ENCODE measurements at places on chromosomes 3 and 15.

GRCh38 chr3:16350597-16351318, 85.7 kb downstream of the OXNAD1 start:
- DNase-seq: no peak

DNA sequence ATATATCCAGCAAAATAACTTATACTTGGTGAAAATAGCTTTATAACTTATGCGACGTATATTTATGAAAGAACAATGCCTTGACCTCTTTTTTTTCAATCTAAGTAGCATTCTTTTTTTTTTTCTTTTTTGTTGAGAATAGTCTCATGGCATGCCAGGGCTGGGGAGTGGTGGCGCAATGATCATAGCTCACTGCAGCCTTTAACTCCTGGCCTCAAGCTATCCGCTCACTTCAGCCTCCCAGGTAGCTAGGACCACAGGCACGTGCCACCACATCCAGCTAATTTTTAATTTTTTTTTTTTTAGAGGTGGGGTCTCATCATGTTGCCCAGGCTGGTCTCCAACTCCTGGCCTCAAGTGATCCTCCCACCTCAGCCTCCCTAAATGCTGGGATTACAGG, 43.5 kb downstream of the RAB8B start:
- no peak for DNase-seq

- no peak for DNase-seq
Measured at GRCh38 chr3:148042663-148043445, 633.7 kb downstream of the ZIC1 start.

- no peak for DNase-seq
Measured at GRCh38 chr3:148331081-148331846, 366.4 kb upstream of the AGTR1 start.

DNA sequence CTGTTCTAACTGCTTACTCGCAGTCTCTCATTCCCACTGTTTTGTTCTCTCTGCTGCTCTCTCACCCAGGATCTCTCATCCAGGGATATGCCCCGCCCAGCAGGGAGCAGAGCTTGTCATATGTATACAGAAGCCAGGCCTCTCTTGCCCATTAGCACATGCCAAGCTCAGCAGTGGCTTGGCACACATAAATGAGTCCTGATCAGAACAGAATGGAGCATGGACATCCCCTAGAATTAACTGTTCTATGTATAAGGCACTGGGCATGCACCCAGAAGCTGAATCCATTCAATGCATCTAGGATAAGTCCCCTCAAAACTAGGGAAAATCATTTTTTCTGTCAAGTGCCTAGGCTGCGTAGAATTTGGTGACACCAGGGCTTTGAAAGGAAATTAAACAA, 61.6 kb downstream of the IGSF11 start:
- DNase-seq: no peak

DNA sequence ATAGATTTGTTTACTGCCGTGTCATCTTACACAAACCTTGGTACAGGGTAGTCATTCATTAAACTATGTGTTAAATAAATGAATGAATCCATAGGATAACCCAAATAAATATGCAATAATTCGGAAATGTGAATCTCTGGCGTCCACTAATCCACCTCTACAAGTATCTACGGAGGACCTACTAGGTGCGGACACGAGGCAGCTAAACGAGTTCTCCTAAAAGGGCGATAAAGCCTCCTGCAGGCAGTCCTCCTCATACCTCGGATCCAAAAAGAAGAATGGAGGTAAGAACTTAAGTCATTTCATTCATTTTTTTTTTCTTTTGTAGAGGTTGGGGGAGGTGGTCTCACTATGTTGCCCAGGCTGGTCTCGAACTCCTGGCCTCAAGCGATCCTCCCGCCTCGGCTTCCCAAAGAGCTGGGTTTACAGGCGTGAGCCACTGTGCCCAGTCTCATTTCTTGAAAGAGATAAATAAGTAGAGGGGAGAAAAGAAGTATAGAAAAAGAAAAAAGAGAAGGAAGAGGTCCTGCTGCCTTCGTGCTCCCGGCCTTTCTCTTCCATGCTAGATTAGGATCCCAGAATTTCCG, 706 bp upstream of the RPL35A start:
- no peak for DNase-seq

DNA sequence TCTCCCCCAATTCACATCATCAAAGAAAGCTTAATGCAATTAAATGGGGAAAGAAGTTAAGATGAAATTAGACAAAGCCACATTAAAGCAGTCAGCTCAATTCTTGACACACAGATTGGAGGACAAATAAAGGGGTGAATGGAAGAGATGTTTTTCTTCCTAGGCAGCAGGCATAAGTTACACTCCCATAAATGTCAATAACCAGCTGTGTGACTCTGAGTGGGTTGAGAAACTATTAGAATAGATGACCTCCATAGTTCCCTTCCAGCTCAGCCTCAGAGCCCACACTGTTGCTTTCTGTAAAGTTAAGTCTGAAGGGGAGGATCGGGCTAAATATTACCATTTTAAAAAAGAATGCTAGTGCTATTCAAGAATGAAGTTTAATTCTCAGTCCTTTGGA, 71.0 kb downstream of the THBS1 start:
- no peak for DNase-seq

GRCh38 chr3:58577269-58577821, at the start of gene FAM107A:
Gene FAM107A (minus strand): TSS chr3:58577391. CDS start chr3:58569860, 7,531 bp downstream.
- DNase-seq: no peak

GRCh38 chr15:62083194-62084154, 16.7 kb downstream of the C2CD4A start:
- DNase-seq: no peak

GRCh38 chr3:64220161-64220914, 4.9 kb downstream of the PRICKLE2 start:
- no peak for DNase-seq

DNA sequence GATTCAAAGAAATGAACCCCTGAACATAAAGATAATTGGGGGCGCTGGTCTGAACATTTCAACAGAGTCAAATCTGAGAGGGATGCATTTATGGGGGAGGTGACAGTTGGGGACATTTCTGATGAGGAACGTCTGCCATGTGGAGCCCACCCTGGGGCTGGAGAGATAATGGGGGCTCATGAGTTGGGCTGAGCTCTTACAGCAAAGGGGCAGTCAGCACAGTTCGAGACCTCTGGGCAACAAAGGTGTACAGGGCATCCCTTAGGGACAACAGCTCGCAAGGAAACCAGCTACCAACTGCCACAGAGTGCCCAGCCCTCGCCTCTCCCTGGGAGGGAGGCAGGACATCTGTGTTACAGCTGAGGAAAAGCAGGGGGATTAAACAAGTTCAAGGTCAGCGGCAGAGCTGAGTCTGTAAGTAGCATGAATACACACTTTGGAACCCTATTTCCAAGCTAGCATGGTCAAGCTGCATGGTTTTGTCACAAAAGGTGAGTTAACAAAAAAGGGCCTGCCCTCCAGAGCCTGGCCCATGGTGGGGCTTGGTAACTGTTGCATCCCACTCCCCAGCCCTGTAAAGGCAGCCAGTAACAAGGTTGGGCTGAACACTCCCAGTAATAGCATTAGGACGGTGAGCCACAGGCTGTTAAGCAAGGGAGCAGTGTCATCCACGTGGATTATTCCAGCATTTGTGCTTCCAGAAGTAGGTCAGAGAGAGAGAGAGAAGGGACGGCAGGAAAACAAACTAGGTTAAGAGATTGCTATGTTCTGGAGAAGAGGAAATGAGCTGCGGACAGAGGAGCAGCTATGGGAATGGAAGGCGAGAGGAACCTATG, 4.3 kb downstream of the GNB5 start:
- DNase-seq: no peak

GRCh38 chr3:159239059-159239458, 437.2 kb downstream of the MFSD1 start:
- DNase-seq: no peak

DNA sequence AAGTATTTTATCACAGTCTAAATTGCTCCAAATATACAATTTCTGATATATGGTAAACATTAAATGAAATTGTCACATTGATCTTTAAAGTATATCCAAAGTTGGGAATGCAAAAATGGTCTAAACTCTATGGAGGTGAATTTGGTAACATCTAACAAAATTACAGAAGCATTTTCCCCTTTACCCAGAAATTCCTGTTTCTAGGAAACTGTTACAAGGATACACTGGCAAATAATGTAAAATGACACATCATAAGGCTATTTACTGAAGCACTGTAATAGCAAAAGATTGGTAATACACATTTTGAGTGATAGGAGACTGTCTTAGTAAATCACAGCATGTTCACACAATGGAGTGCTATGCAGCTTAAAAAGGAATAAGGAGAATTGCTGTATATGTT, 50.0 kb upstream of the SLCO2A1 start:
- no peak for DNase-seq

- peak; percentile 69 for DNase-seq
Measured at GRCh38 chr3:167876620-167877281, 141.2 kb downstream of the SERPINI1 start.

DNA sequence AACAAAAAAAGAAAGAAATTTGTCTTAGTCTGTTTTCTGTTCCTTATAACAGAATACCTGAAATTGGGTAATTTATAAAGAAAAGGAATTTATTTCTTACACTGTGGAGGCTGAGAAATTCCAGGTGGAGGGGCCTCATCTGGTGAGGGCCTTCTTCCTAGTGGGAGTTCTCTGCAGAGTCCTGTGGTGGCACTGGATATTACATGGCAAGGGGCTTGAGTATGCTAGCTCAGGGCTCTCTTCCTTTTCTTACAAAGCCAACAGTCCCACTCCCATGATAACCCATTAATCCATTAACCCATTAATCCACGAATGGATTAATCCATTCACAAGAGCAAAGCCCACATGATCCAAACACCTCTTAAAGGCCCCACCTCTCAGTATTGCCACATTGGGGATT, 2.9 kb upstream of the SATB1 start:
- DNase-seq: peak; percentile 34

DNA sequence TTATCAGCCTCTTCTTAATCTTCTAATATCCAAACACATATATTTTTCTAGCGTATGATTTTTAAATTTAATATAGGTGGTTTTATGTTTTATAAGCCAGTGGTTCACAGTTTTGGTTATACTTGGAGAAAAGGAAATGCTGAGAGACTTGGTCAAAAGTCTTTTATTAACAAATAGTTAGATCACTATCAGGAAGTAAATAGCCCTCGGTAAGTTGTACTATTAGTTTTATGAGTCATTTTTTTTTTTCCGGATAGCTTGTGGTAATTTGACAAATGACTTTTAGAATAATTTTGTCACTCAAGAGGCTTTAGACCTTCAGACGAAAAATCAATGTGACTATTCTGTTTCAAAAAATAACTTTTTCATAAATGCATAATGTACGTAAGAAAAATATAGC, 232.2 kb upstream of the ROBO1 start:
- no peak for DNase-seq

- peak; percentile 20 for DNase-seq
Measured at GRCh38 chr15:41971089-41971894, 1.1 kb downstream of the EHD4 start.

DNA sequence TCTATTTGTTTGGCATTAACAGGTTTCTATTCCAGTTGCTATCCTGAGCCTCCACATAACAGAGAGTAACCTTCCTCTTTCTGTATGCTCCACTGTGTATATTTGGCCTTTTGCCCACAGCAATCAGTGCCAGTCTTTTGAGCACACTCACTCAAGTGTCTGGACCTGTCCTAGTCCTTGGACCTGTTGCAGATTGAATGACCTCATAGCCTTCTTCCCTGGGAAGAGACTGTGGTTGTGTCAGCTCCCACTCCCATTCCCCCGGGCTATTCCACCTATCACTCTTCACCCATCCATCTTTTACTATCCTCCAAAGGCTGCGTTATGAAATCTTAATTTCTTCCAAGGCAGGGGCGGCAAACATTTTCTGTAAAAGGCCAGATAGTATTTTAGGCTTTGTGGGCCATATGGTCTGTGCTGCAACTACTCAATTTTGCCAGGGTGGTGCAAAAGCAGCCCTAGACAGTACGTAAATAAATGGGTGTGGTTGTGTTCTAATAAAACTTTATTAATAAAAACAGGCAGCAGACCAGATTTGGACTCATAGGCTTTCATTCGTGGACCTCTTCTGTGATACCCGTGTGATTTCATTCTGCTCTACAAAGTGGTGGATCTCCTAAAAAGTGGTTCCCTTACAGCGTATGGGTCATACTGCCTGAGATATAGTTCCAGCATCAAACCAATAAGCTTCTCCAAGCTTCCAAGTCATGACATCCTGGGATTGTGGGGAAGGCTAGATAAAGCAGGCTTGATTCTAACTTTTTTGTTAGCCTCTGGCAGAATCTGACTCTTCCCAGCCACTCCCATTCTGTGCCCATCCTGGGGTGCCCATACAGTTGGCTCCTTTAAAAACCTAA, 57.4 kb downstream of the CDAN1 start:
- DNase-seq: no peak

- no peak for DNase-seq
Measured at GRCh38 chr15:101026656-101027272, 107.6 kb downstream of the LRRK1 start.

GRCh38 chr3:189756582-189757078, 125.4 kb downstream of the TP63 start:
- no peak for DNase-seq

DNA sequence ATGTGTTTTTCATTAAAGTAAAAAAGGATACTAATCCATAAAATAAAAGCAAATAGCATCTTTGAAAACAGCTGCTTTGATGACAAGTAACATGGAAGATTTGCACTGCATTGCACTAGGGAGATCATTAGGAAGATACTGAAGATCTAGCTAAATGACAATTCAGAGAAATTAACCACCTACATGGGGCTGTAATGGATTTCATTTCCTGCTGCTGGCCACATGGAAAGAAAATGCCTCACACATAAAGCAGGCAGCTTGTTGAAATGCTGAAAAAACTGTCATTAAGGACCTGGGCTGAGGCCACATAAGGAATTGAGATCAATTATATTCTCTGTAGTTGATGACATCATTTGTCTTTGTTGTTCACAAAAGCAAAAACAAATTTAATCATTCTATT, 94.1 kb downstream of the PYDC2 start:
- no peak for DNase-seq

GRCh38 chr3:49296781-49297411, 19.9 kb upstream of the C3orf62 start:
- no peak for DNase-seq

DNA sequence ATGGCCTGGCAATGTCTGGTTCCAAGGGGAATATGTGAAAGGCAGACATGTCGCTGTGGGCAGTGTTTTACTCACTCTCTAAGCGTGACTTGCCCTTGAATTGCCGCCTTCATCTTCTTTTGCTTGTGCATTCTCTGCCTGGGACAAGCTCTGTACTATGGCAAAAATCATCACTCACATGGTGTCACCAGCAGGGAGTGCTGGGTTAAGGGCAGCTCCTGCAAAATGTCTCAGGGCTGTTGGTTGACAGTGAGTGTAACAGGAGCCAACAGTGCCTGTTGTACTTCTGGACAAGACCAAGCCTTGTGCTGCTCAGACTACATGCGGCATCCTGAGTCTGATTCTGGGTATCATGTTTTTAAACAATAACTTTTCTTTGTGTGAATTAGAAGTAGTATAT, 45.3 kb upstream of the KY start:
- no peak for DNase-seq

GRCh38 chr15:81029414-81030300, 28.9 kb downstream of the TLNRD1 start:
- DNase-seq: no peak

- no peak for DNase-seq
Measured at GRCh38 chr15:33211176-33211808, 16.8 kb upstream of the FMN1 start.

Measured in Kasumi-1 (cell line).